ENCODE measurements at places on chromosomes 7 and 10.

GRCh38 chr10:60290558-60290957 lies 99.1 kb downstream of the ANK3 start:
- no peak for DNase-seq

- DNase-seq, result no peak
These were observed 72.0 kb upstream of the RHOBTB1 start for GRCh38 chr10:61016007-61016406.

DNA sequence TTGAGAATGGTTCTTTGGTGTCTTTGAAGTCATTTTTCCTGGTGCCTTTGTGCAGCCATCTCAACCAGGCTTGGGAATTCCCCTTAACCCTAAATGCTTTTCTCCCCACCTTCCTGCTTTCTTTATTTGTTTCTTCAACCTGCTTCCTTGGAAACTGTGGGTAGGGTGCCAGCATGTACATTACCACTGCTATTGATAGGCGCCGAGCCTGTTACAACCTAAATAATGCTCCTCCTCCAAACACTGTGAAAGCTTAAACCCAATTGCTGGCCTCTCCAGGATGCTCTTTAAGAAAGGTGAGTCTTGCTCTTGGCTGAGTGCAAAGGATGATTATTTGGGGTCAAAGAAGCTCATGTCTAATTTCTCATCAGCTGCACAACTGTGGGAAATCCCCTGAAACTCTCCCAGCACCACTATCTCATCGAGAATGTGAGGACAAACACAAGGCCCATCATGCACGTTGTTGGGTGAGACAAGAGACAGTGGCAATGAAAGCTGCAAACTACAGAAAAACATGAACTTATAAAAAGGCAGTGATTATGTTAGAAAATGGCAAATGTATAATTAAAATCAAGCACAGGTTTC lies 285.5 kb upstream of the IGFBP3 start:
- no peak for DNase-seq

DNA sequence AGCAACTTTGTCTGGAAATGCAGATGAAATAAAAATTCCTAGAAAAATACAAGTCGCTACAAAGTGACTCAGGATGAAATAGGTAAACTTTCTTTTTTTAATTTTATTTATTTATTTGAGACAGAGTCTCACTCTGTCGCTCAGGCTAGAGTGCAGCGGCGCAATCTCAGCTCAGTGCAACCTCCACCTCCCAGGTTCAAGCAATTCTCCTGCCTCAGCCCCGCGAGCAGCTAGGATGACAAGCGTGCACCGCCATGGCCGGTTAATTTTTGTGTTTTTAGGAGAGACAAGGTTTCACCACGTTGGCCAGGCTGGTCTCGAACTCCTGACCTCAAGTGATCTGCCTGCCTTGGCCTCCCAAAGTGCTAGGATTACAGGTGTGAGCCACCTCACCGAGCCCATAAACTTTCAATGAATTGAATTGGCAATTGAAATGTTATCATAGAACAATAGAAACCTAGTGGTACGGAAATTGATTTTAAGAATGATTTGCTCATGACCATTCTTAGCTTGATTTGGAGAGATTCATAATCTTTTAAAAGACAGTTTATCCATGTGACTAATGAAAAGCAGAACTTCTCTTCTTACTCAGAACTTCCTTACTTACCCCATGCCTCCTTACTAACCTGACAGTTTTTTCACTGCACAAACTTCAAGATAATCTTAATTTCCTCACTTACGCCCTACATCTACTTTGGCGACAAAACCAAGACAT lies 161.7 kb downstream of the FAM107B start:
- DNase-seq, result no peak

GRCh38 chr7:27933671-27934565 lies 194.0 kb downstream of the TAX1BP1 start:
- no peak for DNase-seq

DNA sequence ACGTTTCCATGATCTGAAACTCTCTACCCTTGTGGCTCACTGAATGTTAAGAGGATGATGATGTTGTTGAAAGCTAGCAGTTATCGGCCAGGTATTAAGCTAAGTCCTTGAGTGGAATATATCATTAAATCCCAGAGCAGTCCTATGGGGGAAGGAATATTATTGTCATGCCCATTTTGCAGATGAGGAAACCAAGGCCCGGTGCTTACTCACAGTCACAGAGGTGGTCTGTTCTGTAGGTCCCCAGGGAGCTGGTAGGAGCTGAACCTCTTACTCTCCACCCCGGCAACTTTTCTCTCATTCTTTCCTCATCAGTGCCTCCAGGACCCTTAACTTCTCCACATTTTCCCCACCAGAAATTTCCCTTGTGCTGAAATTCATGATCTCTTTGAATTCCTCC lies 62.6 kb downstream of the ARMC3 start:
- no peak for DNase-seq

DNA sequence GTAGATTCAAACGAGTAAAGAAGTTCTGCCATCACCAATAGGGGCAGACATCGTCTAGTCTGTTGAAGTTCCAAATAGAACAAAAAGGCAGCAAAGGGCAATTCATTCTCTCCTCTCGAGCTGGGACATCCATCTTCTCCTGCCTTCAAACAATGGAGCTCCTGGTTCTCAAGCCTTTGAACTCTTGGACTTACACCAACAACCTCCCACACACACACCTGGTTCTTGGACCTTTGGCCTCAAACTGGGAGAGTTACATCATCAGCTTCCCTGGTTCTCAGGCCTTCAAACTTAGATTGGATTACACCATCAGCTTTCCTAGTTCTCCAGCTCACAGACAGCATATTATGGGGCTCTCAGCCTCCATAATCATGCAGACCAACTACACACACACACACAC lies 9.8 kb upstream of the GIMAP5 start:
- no peak for DNase-seq

DNA sequence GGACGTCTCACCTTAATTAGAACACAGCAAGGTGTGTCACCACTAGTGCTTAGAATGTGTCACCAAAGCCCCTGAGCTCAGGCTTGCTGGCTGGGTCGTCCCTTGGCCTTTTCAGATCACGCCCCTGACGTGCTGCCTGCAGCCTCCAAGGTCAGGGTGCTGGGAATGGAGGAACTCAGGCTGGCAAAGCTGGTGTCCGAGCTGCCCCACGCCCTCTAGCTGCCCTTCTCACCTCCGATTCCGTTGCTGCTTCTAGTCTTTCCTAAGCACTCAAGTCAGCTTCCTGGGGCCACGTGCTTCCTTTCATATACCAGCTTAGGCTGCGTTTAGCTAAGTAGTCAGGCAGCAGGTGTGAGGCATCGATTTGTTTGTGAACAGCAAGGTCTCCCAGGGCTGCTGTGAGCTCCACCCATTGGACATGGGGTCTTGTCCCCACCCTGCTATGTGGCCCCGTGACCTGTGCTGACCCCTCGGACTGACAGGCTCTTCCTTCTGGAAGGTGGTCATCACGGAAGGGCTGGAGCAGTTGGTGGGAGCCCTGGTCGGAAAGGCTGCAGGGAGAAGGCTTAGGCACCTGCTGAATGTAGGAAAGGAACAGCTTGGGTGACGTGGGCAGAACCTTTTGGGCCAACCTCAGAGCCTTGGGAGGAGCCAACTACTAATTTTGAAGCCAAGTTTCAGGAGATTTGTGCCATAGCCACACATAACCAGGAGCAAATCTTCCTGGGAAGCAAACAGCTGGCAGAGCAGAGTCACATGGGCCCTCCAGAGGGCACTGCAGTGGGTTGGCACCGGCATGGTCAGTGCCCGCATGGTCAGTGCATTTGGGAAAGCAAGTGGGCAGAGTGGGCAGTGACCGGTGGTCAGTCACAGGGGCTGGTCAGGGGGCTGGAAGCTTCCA lies 28.8 kb downstream of the VIPR2 start:
- DNase-seq, result no peak

DNA sequence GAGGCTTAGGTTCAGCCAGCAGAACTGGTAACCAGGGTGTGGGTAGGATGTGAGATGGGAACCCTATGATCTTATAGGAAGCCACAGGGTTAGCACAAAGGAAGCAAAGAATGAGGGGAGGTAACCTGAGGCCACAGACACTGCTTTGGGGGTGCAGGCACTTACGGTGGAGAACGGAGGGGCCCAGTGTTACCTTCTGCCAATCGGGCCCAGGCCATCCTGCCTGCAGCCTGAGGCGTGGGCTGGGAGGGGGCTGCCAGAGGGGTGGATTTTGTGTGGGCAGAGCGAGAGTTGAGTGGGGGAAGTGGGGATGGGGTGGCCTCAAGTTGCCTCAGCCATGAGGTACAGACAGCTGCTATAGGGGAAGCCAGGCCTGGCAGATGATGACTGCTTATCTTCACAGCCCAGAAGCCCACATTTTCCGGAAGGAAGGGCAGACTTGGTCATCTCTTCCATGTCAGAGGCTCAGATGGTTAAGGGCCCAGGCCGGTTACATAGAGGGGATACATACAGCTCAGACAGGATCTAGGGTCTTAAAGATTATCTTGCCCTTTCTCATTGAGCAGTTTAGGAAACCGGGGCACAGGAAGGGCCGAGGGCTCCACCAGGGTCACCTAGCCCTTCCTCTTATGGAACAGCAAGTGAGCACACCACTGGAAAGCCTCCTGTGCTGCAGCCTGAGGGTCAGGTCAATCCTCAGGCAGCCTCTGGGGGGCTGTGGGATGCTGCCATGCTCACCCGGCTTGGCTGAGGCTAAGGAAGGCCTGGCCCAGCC lies 24.4 kb upstream of the VSIR start:
- DNase-seq, result no peak

GRCh38 chr7:144641389-144642044 lies 194.3 kb downstream of the TPK1 start:
- DNase-seq, result no peak

GRCh38 chr10:42866115-42866995 lies 83.8 kb downstream of the BMS1 start:
- peak; percentile 8 for DNase-seq

DNA sequence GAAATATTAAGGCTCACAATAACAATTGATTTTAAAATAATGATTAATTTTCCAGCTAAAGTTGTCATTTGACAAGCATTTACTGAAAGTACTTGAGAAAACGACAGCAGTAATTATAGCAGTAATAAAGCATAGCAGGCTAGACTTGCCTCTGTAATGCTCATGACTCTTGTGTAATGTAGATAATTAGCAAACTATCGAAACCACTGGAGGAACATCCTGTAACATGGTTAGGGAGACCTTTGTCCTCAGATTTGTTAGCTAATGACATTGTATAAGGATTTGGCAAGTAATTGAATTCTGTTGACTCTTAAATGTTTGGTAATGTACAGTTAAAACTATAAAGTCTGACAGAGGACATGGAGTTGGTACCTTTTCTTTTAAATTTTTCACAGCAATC lies 24.8 kb downstream of the ARL4A start:
- no peak for DNase-seq

DNA sequence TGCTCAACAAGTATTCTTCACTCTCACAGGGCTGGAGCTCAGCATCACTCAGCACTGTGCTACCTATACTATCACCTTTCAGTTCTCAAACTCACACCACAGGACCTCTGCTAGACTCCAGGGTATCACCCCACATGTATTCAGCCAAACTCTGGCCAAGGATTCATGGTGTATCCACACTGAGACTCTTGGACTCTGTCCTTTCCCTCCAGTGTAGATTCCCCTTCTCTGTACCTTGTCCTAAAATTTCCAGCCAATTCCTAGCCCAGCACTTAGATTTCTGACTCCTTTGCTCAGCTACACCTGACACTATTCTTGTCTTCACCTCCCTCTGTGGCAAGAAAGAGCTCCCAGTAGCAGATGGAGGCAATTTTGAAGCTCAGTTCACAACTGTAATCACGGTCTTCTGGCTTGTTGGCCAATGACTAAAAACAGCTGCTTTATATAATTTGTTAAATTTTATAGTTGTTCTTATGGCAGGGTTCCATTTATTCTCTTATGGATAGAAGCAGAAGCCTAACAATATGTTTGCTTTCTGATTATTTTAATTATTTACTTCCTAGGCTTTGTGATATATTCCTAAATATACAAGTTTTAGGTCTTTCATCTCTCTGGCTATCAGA lies 258.8 kb downstream of the THSD7A start:
- DNase-seq, result no peak

DNA sequence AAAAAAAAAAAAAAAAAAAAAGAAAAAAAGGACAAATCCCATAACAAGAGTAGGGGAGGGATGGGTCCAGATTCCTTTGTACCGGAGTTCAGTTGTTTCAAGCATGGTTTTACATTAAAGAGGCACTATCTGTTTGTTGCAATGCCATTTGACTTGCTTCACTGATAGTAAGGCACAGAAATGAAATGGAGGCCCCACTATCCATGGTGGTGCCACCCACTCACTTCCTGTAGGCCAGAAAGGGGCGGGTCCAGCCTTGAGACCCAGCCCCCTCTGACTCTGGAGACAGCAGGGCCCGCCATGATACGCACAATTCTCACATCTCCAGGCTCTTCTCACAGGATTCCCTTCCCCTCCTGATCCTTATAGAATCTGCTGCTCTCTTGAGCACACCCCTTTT lies 100.0 kb downstream of the CLEC2L start:
- no peak for DNase-seq

GRCh38 chr10:28569506-28570159 lies 36.7 kb downstream of the WAC start:
- DNase-seq, result no peak

- DNase-seq, result no peak
These were observed 223.5 kb downstream of the CCDC3 start for GRCh38 chr10:12777840-12778585.

DNA sequence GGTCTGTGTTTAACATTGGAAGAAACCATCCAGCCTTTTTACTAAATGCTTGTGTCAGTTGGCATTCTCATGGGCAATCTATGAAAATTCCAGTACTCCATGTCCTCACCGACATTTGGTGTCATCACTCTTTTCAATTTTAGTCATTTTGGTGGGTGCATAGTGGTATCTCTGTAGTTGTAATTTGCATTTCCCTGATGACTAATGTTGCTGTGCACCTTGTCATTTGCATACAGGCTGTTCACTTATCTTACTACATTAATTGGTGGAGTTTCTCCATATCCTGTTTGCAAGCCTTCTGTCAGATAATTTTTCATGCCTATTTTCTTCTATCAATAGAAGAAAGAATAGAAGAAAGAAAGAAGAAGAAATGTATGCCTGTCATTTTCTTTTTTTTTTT lies 73.7 kb downstream of the PLPP4 start:
- DNase-seq, result no peak

DNA sequence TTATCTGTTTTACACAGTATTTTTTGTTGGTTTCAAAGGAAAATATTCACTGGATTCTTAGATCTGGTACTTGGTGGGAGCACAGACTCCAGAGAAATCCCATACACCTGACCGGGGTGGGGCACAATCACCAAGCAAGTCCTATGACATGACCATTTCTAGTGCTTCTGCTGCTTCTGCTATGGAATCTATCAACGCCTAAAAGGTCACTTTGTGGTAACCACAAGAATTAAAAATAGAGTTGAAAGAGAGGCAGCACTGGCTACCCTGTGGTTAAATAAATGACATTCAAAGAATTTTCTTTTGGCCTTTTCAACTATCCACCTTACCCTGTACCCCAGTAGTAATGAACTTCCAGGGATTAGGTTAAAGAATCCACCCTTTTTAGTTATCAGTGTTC lies 329.9 kb upstream of the VWC2 start:
- no peak for DNase-seq

- DNase-seq, result no peak
These were observed 164.6 kb upstream of the SH2B2 start for GRCh38 chr7:102122026-102122425.
